ENCODE measurements at places on chromosomes 2 and 18.

- DNase-seq: no peak
These were observed 230.7 kb downstream of the MYO3B start for GRCh38 chr2:170408461-170409163.

GRCh38 chr2:101883860-101884259, 107.9 kb upstream of the IL1R2 start:
- peak; percentile 14 for DNase-seq

- DNase-seq: no peak
These were observed 172.9 kb upstream of the SOX11 start for GRCh38 chr2:5519286-5519685.

DNA sequence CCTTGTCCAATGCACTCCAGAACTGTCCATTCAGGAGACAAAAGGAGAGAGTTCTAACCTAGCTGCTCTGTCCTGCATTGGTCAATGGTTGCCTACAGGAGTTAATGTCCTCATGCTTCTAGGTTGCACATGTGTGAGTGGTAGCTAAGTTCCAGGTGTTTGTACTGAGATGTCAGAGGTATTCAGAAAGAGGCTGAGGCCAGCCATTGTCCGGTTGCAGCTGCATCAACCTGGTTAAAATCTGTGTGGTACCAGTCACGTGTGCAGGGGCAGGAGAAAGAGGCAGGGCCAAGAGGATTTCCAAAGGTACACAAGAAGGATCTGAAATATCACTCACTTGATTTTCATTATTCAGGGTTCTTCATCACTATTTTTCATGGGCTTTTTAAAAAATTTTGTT, 70.8 kb downstream of the DTNA start:
- no peak for DNase-seq

DNA sequence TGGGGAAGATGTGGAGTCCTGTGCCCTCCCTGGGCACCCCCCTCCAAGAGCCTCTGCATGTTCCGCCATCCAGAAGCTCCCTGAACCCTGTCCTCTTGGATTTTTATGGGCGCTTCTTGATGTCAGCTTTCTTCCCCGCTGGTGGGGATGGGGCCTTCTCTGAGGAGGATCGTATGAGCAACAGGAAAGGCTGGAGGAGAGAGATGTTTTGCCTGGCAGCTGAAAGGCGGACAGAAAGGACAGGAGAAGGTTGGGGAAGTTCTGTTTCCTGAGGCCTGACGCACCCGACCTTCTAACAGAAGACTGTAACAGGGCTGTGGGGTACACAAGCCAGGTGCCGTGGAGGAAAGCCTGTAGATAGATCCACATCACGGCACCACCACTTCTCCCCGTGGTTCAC, 238.8 kb downstream of the LDLRAD4 start:
- no peak for DNase-seq
